ENCODE measurements at places on chromosomes 5 and 9. TPM values are rescaled to one million over a fixed set of nuclear protein-coding genes. Genes with fewer than 3 reads are reported as not detected.

NMRK1 gene
- 31.8 TPM for total RNA-seq

SRA1 gene
- 25.2 TPM for total RNA-seq

LCN15 gene
- not detected for total RNA-seq

RFESD gene
- 1.3 TPM for total RNA-seq

SLC46A2 gene
- total RNA-seq: not detected

IL13 gene
- total RNA-seq: not detected

FBP1 gene
- total RNA-seq: 6.8 TPM
